ENCODE measurements at places on chromosomes 12 and 14. TPM values are rescaled to one million over a fixed set of nuclear protein-coding genes. Genes with fewer than 3 reads are reported as not detected.

DNA sequence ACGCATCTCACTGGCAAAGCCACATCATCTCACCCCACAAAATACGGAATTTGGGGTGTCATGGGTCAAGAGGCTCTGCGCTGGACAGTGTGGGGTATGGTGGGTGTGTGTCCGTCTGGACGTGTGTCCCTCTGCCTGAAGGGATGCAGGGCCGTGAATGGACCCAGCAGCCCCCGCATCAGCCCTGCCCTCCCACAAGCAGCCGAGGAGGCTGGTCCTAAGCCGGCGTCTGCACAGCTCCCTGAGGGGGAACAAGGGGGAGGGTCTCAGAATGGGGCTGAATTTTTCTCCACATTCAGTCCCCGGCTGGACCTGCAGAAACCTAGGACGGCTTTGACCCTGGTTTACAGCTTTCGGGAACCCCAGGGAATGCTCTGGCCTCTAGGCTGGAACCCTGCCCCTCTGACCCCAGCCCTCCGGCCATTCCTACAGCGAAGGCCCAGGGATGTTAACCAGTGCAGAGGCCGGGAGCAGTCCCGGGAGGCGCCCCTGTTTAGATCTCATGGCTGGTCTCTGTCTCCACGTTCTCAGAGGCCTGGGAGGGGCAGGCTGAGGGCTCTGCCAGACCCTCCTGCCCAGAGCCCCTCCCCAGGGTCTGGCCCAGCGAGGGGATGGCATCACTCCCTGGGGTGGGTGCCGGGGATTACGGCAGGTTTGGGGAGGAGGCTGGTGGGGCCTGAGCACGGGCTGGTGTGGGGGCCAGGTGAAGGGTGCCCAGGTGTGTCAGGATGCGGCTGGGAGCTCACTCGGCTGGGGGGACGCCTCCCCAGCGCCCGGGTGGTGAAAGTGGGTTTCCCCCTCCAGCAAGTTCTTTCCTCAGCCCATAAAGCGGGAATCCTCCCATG, 156.5 kb upstream of the C14orf180 start:
- no peak for DNase-seq

Gene FLRT2
- 3.6 TPM for total RNA-seq

GRCh38 chr12:69334158-69334557, 14.0 kb upstream of the LYZ start:
- DNase-seq = no peak

GRCh38 chr14:71049435-71050133, 142.3 kb downstream of the PCNX1 start:
- DNase-seq = no peak

GRCh38 chr12:120220838-120221575, 20.1 kb upstream of the RPLP0 start:
- no peak for DNase-seq

GRCh38 chr12:94254270-94254669, 105.9 kb downstream of the PLXNC1 start:
- DNase-seq = no peak

Gene ETFBKMT
- total RNA-seq = 2.6 TPM
